Activated naive CD4-positive, alpha-beta T cell treated with anti-CD3 and anti-CD28 coated beads, Interleukin-2, amount 10 ng/mL, durations not matched to agents 7 days and 5 days (primary cell): ENCODE measurements at places on chromosomes 13 and 19.

DNA sequence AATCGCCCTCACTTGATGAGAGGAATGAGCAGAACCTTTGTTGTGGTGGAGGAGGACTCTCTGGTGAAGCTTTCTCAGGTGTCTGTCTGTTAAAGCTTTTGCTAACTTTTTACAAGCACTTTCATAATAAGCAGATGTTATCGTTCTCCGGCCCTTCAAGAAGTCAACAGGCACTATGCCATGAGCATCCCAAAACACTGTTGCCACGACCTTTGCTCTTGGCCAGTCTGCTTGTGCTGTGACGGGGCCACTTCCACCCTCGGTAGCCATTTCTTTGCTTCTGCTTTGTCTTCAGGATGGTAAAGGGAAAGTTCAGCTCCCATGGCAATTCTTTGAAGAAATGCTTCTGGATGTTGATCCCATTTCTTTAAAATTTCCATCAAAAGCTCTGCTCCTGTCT, 93.5 kb upstream of the ANKRD10 start:
- no peak for DNase-seq

DNA sequence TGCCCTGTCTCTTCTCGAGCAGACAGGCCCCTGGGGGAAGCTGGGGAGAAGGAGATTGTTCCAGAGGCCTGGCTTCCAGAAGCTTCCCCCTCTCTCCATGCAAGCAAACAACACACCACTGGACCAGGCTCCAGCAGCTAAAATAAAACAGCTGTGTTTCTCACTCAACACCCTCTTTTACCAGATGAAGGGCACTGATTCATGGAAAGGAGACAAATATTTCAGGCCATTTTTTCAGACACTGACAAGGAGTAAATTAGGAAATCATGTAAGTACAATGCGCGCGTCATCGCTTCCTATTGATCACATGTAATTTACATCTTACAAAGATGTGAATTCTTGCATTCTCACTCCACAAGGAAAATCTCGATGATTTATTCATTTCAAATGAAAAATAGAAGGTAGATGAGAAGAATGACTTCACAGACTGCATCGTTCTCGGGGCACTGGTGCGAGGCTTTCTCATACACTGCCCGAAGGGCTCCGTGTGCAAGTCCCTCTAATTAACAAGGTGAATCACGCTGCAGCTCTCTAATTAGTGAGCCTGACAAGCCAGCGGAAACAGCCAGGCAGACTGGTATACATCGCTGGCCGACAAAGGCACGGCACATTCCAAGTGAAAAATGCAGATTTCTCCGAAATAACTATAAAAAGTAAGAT, 153.6 kb downstream of the KCTD15 start:
- DNase-seq = no peak

GRCh38 chr19:55459950-55460657, 1.3 kb downstream of the ISOC2 start:
- DNase-seq = no peak

DNA sequence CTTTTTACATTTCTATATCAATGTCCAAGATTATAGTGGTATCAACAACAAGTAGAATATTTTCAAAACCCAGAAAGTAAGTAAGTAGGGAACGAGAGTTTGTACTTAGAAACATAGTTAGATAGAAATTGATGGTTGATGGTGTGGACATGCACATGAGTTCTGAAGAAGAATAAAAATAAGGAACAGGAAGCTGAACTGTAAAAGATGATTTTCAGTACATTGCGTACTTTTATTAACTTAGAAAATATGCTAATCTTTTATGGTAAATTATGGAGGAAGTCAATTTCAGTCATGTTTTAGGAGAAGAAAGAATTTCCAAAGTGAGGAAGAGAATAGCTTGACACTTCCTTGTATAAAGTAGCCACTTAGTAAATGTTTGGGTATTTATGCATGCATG, 12.3 kb upstream of the GPR18 start:
- DNase-seq = no peak

DNA sequence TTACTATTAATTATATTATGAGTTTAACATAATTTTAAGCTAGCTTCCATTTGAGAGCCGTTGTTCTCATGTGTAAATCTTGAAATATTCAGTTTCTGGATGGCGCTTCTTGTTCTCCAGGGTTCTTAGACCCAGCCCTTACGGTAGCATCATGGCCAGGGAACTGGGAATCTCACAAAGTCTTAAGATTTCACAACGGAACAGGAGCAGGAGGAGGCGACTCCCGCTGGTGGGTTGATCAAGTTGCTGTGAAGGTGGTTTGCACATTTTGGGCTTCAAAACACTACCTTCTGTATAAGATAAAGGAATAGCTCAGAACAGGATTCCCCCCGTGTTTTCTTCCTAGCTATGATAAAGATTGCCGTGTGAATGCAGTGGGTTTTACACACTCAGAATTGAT, 2.8 kb downstream of the NAXD start:
- no peak for DNase-seq

DNA sequence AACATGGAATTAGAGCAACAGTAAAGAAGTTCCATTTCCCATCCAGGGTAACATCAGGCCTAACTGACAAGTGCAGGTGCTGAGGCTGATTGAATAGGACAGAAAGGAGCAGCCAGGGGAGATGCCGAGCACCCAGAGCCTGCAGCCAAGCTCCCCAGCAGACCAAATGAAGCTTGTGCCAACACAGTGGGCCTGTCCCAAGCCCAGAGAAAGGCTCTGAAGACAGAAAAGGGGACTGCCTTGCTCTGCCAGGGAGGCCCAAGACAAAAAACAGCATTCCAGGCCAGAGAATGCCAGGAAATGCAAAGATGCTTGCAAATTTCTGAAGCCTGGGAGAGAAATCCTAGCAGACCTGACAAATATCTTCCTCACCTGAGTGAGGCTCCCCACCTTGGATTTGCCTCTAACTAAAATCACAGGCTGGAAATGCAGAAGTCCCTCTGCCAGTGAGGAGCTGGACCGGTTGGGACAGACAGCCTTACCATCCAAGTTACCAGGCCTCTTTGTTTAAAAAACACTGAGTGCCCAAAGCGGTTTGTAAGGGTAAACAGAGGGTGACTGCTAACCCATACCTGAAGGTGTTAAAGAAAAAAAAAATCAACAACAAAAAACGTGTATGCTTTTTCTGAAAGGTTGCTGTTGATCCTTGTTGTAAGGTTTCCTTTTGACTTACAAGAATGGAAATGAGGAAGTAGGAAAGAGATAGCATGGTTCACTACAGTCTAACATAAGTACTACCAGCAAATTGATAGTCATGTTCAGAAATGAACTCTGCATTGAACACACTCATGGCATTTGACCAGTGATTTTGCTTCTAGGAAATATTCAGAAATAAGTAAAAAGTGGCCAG, 11.8 kb upstream of the HMGB1 start:
- no peak for DNase-seq

DNA sequence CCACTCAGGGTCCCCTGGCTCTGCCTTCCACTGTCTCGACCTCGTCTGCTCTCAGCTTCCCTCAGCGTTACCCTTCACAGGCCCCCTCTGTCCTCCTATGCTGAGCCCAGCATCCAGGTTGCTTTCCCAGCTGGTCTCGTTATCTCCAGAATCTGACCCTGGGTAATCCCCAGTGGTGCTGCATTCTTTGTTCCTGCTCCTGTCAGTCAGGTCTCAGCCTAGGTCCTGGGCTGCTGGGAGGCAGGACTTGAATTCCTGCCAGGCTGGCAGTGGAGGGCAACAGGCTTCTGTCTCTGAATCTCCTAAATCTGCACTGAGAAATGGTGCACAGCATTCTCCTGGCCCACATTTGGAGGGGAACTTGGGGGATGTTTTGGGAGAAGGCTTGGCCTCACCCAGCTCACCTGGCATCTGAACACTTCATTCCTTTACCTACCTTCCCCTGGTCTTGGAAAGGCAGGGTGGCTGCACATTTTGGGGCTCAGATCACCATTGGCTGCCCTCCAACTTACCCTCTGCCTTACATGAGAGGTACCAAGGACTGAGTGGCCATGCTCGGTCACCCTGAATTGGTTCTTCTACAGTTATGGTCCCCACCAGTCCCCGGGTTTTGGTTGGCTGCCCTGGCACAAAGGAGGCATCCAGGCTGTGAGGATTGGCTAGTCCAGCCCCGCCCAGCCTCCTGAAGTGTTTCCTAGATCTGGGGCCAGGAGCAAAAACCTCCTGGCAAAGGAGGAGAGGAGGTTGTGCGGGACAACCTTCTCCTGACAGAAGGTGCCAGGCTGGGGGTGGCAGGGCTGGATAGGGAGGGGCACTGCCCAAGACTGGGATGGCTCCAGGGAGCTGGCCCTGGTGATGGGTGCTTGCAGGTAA, at the start of gene CYP4F8:
CYP4F8 (plus strand) TSS at position 712 of the 873 bp plus-strand sequence. CDS start 399 bp downstream, outside the sequence.
- DNase-seq = no peak

DNA sequence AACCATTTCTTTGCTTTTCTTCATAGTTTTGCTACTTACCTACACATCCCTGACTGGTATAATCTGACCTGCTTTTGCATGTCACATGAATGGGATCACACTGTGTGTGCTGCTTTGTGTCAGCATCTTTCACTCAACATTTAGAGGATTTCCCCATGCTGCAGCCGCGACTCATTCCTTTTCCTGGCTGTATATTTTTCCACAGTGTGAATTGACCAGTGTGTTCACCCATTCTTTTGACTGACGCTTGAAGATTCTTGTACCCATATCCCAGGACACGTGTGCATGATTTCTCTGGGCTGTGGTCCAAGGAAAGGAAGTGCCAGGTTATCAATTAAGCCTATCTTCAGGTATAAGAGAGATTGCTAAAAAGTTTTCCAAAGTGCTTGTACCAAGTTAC, 118.4 kb downstream of the DPF1 start:
- no peak for DNase-seq

DNA sequence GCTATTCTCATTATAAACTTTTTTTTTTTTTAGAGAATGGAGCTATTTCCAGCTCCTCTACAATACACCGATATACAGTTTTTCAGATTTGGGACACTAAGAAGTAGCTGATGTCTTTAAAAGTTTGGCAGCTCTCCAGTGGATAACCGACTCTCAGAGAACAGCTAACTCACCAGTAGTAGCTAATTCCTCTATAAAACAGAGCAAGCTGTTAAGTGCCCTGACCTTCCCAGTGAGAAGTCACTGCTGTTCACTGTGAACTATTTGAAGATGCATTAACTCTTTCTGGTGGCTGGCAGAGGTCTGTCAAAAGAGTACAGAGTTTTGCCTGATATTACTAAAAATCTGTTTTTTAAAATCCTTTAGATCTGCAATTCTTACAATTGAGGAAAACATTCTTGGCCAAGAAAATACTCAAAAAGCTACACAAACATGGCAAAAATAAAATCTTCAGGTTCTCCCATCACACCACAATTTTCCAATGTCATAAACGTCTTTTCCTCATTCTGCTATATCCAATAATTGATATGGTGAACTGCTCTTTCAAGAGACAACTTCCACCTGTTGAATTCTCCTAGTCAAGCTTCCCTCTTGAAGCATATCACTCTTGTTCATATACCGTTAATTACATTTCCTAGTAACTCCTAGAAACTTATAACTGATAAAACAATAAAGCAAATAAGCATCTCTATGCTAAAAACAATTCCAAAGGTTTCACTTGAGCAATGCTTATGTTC, 44.2 kb downstream of the TBC1D4 start:
- DNase-seq = no peak

- DNase-seq = no peak
Observed at GRCh38 chr19:18723871-18724377, 40.4 kb downstream of the CRTC1 start.

DNA sequence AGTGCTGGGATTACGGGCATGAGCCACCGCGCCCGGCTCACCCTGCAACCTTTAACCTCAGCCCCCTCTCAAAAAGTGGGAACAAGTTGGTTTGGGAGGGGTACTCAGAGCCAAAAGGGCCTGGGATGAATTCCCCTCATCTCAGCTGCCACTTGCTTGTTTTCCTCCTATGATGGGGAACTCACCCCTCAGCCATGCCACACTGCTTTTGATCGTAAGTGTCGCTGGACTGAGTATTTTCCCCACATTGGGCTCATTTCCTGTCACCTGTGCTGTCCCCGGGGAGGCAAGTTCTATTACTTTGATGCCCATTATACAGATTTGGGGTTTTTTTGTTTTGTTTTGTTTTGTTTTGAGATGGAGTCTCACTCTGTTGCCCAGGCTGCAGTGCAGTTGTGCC, 6.5 kb downstream of the R3HDM4 start:
- DNase-seq = peak; percentile 56

DNA sequence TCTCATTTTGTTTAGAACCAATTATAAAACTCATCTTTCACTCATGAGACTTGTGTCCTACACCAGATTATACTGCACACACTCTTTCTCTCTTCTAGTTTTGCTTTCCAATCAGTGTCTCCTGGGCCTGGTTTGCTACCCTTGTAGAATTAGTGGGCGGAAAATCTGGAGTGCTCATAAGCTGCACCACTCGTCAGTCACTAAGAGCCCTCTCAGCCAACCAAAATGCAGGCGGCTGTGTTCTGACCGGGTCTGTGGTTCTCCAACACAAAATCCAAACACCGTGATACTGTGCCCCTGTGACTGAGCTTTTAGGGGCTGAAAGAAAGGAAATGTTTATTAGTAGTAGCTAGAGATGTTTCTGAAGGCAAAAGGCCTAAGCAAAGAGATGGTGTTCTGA, 83.7 kb upstream of the OBI1 start:
- no peak for DNase-seq

GRCh38 chr13:30354493-30355383, 47.4 kb upstream of the KATNAL1 start:
- no peak for DNase-seq

DNA sequence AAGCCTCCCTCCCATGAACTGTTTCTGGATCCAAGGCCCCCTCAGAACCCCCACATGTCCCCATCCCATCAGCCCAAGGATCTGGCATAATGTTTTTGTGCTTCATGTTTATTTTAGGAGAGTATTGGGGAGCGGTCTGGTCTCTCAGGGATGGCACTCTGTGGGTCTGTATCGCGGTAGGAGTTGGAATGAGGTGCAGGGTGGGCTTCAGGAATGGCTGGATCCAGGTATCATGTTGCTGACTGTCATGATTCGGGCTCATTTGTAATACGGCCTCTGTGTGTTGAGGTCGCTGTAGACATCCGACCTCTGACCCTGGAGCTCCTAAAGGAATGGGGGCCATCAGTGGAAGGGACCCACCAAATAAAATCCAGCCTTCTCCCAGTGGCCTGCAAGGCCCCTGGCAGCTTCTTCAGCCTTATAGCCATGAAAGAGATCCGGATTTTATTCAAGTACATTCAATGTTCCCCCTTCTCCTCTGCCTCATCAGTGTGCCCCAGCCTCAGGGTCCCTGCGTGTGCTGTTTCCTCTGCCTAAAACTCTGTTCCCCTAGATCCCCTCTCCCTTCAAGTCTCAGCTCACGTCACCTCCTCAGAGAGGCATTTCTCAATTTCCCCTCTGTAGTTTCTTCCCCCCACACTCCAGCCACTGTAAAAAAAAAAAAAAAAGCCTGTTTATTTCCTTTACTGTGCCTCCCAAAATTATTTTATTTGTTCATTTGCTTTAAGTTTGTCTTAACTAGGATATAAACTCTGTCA, 2.2 kb downstream of the HCST start:
- no peak for DNase-seq
